Epithelial cell of proximal tubule (primary cell): ENCODE measurements at places on chromosomes 1 and 21.

GRCh38 chr1:229620876-229621275 lies 5.0 kb downstream of the TAF5L start:
- DNase-seq = no peak

GRCh38 chr1:204558467-204558866 lies 42.3 kb downstream of the MDM4 start:
- no peak for DNase-seq

DNA sequence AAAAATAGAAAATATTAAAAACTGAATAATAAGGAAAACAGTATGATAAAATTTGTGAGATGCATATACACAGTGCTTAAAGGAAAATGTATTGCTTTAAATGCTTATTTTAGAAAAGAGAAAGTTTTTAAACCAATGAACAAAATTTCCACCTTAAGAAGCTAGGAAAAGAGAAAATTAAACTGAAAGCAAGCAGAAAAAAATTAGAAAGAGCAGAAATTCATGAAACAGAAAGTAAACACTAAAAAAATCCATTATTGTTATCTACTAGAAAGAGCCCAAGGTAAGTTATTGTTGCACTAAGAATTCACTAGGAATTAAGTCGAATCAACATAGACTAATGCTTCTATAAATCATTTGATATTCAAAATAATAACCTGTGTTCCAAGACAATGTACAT lies 67.7 kb downstream of the PIK3R3 start:
- no peak for DNase-seq

DNA sequence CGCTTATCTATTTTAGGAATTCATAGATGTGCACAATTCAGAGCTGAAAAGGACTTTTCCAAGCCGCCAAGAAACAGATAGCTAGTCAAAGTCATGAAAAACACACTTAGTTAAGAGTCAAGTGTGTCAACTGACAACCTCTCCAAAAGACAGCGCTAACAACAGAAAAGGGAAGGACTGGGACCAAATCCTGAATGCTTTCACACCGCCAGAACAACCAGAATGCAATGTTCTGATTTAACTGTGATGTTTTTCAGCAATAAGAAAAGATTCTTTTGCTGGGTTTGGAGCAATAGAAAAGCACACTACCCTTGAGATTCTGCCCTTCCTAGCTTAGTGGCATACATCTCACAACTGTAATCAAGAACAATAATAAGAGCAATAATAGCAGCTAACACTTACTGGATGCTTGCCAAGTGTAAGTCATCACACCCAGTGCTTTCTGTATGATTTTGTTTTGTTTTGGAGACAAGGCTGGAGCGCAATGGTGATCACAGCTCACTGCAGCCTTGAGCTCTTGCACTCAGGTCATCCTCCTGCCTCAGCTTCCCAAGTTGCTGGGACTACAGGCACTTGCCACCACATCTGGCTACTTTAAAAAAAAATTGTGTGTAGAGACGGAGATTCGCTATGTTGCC lies 33.9 kb upstream of the SDC3 start:
- DNase-seq = no peak

DNA sequence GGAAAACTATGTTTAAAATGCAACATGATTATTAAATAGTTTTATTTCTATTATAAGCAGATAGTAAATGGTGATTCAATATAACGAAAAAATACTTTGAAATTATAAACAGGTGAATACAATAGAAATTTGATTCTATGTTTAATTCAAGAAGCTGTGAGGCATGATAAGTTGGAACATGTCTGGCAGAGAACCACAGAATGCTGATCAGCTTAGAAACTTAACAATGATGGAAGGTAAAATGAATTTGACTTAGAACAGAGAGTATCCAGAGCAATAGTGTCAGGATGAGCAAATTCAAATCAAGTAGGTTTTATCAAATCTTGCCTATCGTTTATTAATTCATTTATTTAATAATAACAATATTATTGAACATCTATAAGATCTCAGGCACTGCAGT lies 83.4 kb upstream of the ADGRL4 start:
- no peak for DNase-seq

DNA sequence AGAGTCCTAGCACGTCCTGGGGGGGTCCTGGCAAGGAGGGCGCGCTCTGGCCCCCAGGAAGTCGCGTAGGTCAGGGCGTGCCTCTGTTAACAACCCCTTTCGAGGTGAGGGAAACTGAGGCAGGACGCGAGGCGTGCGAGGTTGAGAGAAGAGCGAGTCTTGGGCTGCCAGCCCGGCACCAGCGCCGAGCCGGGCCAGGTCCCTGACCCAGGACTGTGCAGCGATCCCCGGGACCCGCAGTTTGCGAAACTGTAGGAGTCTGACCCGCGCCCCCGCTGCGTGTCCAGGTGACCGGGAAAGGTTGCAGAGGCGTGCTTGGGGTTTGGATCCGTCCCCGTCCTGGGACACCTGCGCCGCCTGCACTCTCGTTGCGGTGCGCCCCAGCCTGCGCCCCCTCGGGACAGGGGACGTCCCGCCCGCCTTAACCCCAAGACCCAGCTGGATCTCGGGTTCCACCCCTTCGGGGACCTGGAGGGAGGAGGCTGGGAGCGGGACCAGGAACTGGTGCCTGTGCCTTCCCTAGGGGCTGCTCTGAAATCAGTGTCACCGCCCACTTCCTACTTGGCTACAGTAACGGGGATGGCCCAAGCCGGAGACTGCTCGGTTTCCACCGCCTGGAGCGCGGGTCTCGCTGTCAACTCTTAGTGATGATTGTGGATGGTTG lies 493 bp downstream of the DISC1 start:
- no peak for DNase-seq

- DNase-seq = no peak
Observed at GRCh38 chr1:116769561-116769977, 15.3 kb downstream of the CD2 start.

DNA sequence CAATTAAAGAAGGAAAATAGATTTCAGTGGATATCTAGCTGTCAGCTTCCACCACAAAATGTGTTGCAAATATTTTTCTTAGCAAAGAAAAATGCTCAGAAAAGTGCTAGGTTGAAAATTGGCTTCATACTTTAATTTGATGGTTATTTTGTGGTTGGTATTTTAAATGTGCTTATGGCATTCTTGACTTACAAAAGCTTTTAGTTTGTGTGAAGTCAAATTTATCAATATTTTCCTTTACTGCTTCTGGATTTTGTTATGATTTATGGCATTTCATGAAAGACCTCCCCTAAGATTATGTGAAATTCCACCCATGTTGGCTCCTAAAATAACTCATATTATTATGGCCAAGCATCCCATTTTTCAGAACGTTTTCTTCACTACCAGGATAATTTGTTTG lies 51.5 kb downstream of the PSMG1 start:
- no peak for DNase-seq

GRCh38 chr1:18015719-18016118 lies 91.9 kb upstream of the IGSF21 start:
- DNase-seq = no peak

GRCh38 chr1:147338571-147338970 lies 96.1 kb downstream of the CHD1L start:
- DNase-seq = no peak

- no peak for DNase-seq
Observed at GRCh38 chr1:183023601-183024316, 539 bp downstream of the LAMC1 start.

- no peak for DNase-seq
Observed at GRCh38 chr1:205199090-205199930, 12.2 kb downstream of the DSTYK start.

DNA sequence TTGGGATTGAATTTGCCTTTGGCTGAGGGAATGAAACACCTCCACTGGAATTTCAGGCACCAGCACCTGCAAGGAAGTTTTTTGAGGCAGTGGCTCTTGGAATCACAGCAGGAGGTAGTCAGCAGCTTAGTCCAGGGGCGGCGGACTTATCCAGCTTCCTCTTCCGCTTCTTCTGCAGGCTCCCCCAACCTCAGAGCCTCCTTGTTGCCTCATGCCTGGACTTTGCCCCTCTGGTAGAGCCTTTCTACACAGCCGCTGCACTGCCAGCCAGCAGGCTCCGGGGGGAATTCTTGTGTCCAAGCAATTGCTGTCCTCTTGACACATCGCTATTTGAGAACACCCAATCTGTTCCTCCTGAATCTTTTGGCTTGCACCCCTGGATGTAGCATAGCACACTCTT lies 4.4 kb upstream of the RHEX start:
- peak; percentile 74 for DNase-seq

DNA sequence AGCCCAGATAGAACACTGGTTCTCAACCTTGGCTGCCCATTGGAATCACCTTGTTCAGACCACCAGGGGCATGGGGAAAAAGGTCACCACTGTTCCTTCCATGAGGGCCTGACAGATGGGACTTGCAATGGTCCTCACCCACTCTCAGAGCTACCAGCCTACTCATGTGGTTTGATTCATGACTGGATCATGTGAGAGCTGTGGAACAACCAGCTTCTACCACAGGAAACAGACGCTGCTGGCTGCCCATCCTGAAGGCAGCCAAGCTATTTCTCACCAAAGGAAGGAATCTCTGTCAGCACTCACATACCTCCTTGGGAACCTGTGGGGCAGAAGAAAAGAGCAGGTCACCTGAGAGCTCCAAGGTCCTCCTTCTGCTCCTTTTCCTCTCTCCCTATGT lies 53.6 kb downstream of the CAPN8 start:
- peak; percentile 12 for DNase-seq

GRCh38 chr1:78355656-78356055 lies 135.1 kb upstream of the PTGFR start:
- no peak for DNase-seq

GRCh38 chr1:82710091-82710490 lies 909.4 kb downstream of the ADGRL2 start:
- DNase-seq = no peak

DNA sequence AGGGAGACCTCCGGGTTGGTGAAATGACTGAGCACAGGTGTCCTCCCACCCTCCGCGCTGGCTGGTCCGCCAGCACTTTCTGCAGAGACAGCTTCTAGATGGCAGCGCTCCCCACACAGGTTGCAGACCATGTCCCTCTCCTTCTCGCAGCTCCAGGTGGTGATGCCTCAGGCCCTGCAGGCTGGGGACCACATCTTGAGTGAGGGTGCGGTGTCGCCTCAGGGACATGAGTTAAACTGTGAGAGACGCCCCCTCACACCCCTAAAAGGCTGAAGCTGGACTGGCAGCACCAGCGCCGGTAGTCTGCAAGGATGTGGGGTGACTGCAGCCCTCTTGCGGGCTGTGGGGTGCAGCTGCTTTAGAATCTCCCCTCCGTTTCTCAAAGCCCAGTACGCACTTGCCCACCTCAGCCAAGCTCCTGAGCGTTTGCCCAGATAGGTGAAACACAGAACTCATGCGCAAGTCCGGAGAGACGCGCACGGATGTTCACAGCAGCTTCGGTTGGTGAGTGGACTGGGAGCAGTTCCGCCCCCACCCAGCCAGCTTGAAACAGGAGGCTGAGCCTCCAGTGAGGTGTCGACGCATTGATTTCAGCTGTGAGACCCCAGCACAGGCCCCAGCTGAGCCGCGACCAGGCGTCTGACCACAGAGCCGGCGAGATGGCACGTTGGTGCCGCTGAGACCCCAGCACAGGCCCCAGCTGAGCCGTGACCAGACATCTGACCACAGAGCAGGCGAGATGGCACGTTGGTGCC lies 28.6 kb downstream of the COL6A1 start:
- no peak for DNase-seq

DNA sequence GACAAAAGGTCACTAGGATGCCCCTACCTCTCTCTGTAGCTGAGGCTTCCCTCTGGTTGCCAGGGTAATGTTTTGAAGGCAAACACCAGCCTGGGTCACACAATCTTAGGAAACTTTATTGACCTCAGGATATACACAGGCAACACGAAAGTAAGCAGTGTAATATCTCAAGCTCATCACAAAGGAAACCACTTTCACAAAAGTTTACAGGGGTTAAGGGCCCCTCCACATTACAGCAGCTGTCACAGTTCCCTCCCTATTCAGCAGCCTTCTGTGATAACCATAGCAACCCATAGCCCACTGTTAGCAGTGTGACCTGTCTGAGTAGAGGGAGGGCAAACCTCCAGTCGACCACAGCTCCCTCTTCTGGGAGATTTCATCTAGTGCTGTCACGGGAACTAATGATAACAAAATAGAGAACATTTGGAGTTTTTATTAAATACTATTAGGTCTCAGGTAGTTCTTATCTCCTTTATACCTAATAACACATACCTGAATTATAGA lies 149.8 kb downstream of the PTPRC start:
- DNase-seq = no peak

GRCh38 chr1:88433556-88433955 lies 250.5 kb upstream of the PKN2 start:
- DNase-seq = no peak

- DNase-seq = no peak
Observed at GRCh38 chr21:34221331-34222030, 142.3 kb upstream of the KCNE2 start.

DNA sequence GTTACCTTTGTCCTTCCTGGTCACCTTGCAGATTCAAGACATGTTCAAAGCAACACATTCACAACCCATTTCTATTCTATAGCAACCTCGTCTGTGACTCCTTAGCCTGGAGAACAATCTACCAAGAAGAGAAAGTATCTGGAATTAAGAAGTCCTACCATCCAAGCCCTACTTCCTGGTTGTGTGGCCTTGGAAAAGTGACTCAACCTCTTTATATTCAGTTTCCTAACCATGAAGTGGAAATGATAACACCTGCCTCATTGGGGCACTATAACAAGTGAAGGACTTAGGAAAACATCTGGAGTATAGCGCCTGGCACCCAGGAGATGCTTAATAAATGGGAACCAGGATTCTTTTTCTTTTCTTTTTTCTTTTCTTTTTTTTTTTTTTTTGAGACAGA lies 36.5 kb upstream of the SRRM1 start:
- DNase-seq = no peak

GRCh38 chr1:78122389-78122788 lies 76.6 kb downstream of the GIPC2 start:
- no peak for DNase-seq

DNA sequence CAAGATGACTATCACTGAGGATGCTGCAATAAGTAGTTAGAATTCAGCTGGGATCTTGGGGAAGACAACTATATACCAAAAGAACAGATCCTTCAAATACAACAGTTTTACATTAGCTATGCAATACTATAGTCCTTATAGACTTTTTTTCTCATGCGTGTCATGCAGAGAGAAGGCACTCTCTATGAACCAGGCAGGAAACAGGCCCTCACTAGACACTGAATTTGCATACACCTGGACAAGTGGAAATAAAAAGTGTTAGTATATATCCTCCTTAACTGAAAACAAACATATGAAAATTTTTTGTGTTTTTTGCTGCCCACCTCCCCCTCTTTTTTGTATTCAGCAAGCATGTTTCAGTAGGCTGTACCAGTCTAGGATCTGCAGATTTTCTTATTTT lies 29.9 kb downstream of the TMCO1 start:
- no peak for DNase-seq

DNA sequence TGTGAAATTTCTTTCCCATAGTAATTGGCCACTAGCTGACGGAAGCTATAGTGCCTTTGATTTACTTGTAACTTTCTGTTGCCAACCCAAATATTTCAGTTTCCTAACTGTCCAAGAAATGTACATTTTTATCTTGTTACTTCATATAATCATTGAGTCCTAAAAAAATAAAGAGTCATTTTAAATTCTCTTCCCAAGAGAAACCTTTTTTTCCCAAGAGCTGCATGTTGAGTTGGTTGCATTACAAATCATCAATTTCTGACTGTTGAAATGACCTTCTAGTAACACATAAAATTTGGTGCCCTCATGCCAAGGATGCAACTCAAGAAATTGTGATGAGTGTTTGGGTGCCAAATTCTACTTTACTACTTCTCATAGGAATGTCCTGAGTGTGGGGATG lies 61.0 kb downstream of the HMCN1 start:
- no peak for DNase-seq
